Stimulated activated effector memory CD8-positive, alpha-beta T cell treated with anti-CD3 and anti-CD28 coated beads, Interleukin-12 subunit alpha, Interleukin-12 subunit beta, amount 100 ng/mL, for 72 hours (primary cell): ENCODE measurements at places on chromosomes 11 and 22.

GRCh38 chr11:77409046-77409445 lies 64.8 kb downstream of the PAK1 start:
- no peak for DNase-seq

DNA sequence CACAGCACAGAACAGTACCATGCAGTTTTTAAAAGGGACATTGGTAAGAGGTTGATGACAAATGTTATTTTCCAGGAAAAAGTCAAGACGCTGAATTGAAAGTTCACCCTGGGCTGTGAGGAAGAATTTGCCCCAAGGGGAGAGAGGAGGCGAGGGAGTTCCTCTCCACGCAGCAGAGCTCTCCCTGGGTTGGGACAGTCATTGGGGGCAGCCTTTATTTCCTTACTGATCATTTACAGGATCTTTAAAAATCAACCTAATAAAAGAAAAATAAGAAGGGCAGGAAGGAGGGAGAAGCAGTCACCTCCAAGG lies 49.9 kb upstream of the WNT7B start:
- DNase-seq, result no peak

- DNase-seq, result no peak
Measured at GRCh38 chr11:66419825-66420224, 1.0 kb upstream of the NPAS4 start.

- no peak for DNase-seq
Measured at GRCh38 chr11:120675171-120675570, 163.6 kb downstream of the GRIK4 start.

GRCh38 chr11:69642549-69642912 lies 1.6 kb downstream of the CCND1 start:
- no peak for DNase-seq

GRCh38 chr22:31857247-31857646 lies 87.1 kb upstream of the YWHAH start:
- DNase-seq, result no peak

DNA sequence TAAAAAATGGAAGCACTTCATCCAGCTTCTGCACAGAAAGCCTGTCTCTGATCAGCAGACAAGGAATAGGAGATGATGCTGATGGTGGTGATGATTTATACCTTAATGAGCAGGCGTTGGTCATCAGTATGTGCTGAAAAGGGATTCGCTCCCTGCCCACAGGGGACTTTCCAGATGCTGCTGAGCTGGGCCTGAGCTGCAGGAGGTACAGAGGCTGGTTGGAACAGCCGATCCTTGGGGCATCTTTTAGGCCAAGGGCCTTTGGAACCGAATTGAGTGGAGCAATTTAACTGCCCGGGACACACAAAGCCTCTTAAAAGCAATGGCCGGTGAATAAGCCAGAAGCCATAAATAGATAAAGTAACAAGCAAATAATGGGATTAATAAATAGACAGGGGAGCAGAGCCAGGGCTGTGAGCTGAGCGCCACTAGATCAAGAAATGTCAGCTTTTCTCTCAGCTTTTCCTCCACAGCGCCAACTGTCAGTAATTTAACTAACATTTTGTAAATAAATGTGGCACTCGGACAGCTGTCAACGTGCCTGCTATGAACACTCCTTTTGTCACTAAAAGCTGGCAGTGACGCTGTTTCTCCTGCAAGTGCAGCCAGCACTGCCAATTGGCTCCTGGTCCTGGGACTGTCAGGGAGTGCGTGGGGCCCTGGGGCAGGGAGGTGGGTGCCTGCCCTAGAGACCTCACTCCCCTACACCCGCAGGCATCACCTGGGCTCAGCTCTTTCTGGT lies 562.3 kb downstream of the NTM start:
- DNase-seq, result no peak

DNA sequence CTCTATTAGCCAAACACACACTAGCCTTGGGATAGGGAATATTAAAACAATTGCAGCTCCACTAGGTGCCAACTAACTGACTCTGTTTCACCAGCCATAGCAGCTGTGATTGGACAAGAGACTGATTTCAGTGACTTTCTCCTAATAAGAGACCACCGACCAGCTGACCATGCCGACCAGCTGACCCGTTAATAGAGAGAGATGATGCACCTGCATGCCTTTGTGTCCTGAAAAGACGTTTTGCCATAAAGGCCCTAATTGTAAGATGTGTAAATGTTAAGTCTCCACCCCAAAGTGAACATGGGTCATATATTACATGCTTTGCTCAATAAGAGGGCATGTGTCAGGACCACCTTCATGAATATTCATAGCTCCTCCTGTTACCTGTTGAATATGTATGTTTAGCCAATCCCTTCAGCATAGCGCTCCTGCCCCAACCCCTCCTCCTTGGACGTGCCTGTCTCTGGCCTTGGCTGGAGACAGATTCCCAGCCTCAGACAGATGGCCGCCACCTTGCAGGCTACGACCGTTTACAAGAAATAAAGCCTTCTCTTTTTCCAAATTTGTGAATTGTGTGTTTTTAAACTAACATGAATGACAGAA lies 1.3 kb upstream of the NADSYN1 start:
- DNase-seq, result no peak

DNA sequence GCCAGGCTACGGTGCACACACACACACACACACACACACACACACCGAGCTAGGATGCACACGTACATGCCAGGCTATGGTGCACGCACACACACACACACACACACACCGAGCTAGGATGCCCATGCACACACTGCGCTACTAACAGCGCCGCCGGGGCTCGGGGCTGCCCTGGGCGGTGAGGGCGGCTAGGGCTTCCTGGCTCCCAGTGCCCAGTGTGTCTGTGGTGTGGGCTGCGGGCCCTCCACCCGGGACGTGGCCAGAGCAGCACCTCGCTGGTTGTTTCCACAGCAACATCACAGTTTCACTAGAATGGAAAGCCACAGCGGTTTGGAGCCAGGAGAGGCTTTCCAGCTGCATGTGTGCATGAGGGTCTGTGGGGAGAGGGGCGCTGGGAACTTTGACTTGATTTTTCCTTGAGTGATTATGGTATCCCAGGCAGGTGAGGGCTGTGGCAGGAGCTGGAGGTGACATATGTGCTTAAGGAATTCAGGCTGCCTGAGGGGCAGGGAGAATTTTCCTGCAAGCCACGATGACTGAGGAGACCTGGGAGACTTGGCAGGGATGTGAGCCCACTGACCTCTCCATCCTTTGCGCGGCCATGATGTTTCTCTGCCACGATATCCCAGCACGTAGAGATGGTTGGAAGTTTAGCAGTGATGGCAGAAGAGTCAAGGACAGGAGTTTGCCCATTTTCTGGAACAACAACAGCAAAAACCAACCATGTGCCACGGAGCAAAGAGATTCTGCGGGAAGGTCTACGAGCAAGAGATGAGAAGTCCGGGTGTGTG lies 195.9 kb downstream of the SNX19 start:
- DNase-seq, result no peak

- DNase-seq, result no peak
Measured at GRCh38 chr11:43285826-43286225, 26.0 kb upstream of the API5 start.

DNA sequence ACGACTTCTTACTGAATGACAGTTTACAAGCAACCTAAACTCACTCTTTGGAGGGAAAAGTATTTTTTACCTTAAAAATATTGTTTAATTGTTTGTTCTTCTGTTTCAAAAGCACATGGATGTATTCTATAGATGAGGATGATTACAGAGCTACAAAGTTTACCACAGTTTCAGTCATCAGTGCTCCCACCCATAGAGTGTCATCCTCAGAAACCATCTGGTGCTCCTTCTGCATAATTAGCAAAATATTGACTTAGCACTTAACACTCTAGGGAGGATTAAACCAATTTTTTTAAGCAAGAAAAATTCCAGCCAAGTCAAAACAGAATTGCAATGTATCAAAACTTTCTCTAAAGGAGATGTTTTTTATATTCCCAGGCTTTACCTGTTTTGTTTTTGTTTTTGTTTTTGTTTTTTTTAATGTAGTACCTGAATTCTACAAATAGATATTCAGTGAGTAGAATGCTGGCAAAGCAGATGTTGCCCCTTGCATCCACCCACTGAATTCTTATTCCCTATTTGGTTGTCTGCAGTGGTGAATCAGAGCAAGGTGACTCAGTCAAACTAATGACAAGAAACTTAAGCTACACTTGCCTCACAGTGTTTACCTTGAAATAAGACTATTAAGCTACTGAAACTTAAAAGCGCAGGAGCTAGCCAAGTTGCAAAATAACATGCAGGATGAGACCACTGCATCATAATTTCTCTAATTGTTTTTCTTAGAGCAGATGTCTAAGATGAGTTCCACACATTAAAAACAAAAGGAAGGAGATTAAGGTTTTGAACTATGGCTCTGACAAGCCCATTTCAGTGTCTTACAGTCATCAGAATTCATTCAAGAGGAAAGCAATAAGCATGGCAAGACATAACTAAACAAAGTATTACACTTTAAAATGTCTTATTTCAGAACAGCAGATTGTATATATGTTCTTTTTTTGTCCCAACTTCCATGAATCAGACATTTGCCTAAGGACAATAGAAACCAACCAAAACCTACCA lies 155.1 kb upstream of the SOX6 start:
- DNase-seq, result no peak

GRCh38 chr22:49026494-49027367 lies 800.9 kb downstream of the BRD1 start:
- DNase-seq, result no peak

DNA sequence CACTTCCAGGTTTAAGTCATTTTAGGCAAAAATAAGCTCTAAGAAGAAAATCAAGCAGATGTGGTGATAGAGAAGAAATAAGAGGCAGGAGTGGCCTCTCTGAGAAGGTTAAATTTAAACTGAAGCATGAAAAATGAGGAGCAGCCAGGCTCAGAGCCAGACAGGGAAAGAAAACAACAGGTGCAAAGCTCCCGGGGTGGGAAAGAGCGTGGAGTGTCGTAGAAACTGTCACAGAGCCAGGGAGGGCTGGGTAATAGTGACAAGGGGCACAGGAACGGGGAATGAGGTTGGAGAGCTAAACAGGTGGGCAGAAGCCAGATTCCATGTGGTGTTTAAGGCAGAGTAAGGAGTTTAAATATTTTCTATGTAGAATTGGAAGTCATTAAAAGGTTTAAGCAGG lies 132.1 kb upstream of the BLID start:
- DNase-seq, result no peak

DNA sequence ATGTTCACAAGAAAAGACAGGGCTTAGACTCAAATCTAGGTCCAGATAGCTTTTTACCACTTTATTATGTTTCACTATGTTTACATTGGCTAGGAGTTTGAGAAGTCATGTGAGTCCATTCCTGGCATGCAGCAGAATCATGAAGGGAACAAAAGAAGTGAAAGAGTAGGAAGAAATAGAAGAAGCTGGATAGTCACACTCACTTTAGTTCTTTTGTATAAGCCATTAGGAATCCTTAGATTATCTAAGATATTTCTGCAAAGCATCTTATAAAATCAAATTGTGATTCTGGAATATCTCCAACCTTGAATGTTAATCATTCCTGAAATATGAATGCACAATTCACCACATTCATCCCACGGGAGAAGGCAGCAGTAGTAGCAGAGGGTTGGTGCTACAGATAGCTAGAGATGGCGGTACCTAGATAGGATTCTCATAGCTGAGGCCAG lies 31.9 kb downstream of the MAML2 start:
- no peak for DNase-seq

GRCh38 chr22:27881421-27881820 lies 37.6 kb downstream of the PITPNB start:
- no peak for DNase-seq

GRCh38 chr22:25754527-25755202 lies 12.7 kb downstream of the MYO18B start:
- no peak for DNase-seq

DNA sequence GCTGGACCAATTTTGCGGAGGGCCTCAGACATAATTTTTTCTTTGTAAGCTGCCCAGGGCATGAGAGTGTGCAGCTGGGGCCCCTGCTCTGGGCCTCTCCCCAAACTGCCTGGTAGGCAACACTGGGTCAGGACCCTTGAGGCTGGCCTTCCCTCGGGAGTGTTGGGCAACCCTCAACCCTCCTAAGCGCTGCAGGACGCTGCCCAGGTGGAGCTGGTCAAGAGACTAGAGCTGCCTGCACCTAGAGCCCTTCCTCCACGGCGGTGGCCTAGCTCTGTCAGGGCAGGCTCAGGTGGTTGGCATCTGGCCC lies 505 bp upstream of the TMEM132A start:
- no peak for DNase-seq

DNA sequence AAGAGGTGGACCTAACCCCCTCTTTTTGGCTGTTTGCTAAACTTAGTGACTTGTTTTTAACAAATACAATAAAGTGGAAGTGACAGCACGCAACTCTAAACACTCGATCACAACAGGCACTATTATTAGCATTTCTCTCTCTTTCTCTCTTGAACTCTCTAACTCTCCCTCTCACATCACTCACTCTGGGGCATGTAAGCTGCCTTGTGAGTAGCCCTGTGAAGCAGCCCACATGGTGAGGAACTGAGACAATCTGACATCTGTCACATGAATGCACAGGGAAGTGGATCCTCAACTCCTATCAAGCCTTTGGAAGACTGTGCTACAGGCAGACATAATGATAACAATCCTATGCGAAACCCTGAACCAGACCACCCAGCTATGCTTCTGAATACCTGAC lies 609.0 kb upstream of the CNTN5 start:
- DNase-seq, result no peak

- DNase-seq, result no peak
Measured at GRCh38 chr11:86372586-86372985, 2.1 kb upstream of the CCDC81 start.

GRCh38 chr11:72812967-72813739 lies 1.1 kb upstream of the ATG16L2 start:
- DNase-seq, result peak; percentile 89

- no peak for DNase-seq
Measured at GRCh38 chr11:93330446-93330984, at the start of gene DEUP1. Gene DEUP1 (plus strand): TSS chr11:93330742. CDS start chr11:93332260, 1,518 bp downstream.

DNA sequence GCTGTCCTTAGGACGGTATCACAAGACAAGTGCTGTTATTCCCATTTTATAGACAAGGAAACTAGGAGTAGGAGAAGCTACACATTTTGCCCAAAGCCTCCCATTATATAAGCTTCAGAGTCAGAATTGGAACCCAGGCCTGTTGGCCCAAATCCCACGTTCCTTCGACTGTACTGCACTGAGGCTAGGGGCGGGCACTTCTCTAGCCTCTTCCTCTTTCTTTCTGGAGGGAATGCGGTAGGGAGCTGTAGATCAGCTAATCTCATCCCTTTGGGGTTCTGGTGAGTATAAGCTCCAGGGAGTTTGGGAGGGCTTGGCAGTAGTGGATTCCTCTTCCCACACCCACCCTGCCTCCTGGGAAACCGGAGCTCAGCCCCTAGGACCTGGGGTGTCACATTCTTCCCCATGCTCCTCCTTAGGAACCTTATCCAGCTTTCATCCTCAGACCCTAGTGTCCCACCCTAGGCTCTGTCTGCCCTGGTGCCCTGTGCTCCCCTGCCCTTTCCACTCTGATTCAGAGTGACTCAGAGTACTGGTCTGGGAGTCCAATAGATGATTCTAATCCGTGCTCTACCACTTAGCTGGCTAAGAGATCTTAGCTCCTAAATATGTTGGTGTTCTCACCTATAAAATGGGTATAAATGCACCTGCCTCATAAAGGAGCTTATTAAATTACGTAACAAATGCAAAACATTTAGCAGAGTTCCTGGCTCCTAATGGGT lies 29.3 kb downstream of the PHLDB1 start:
- DNase-seq, result no peak
